Activated CD4-positive, alpha-beta T cell treated with anti-CD3 and anti-CD28 coated beads for 1 hour (primary cell): ENCODE measurements at places on chromosomes 12 and 14.
A peak's percentile ranks its signal among the peaks of the same experiment; 100 is the strongest.

GRCh38 chr14:102878970-102879460 is 43.4 kb upstream of the AMN start:
- no peak for DNase-seq

GRCh38 chr12:124025661-124026060 is 52.6 kb downstream of the ZNF664 start:
- DNase-seq, result no peak

- DNase-seq, result no peak
These were observed 15.4 kb upstream of the SMCO2 start for GRCh38 chr12:27431185-27431584.

DNA sequence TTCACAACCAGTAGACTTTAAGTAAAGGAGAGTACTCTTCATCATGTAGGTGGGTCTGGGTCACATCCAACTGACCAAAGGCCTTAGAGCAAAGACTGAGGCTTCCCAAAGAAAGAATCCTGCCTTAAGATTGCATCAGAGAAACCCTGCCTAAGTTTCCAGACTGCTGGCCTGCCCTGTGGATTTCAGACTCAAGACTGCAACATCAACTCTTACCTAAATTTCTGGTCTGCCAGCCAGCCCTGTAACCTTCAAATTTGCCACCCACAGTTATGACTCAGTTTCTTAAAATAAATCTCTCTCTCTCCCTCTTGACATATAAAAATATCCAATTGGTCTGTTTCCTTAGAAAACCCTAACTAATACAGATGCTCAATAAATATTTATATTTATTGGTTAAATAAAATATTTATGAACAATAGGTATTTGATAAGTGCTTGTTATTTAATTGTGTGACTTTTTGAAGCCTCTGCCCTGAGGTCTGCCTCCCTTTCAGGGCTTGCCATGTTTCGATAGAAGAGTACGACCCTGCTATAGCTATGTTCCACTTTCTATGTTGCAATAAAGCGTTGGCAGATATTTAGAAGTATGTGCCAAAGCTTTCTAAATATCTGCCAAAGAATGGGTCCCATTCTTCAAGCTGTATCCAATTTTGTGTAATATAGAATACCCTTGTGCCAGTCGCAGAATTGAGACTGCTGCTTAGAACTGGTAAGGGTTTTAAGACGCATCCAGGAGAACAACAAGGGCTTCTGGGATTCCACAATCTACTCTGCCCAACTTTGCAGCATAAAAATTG is 65.7 kb downstream of the TMEM30B start:
- no peak for DNase-seq

- DNase-seq, result no peak
These were observed 37.0 kb downstream of the B4GALNT3 start for GRCh38 chr12:496736-497135.

- DNase-seq, result no peak
These were observed 1.1 kb downstream of the CCDC184 start for GRCh38 chr12:48184549-48184922.

GRCh38 chr12:107468182-107468581 is 217.4 kb upstream of the PWP1 start:
- DNase-seq, result no peak

DNA sequence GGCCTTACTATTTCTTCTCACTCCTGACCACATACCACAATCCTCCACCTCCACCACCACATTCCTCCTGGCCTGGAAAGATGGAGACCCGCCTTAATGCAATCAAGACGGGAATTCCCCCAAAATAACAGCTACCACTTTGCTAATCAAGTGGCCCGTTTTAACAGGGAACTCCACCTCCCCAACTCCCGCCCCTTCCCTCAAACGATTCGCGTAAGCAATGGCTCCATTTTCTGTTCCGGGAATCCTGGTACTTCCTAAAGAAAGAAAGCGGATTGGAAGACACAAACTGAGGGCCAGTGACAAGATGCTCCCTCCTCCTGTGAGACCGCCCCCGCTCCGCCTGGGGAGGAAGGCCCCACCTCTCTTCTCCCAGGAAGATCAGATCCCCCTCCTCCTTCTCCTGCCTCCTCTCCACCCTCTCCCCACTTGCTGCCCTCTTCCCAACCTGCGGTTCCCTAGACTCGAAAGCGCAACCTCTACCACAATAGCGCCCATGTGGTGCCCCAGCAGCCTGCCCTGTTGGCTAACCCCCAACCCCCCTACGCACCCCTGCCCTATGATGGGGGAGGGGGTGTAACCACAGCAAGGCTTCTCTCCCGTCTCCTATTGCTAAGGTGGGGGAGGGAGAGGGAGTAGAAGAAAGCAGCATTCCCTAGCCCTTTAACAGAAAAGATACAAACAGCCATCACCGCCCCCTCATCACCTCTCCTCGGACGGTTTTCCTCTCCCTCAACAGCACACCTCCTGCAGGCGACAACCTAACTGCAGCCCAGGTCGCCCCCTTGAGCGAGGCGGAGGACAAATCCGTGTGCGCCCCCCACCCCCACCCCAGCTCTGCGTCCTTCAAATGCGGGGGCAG is 777 bp downstream of the ARF3 start:
- DNase-seq, result no peak

GRCh38 chr14:77059276-77059915 is 30.9 kb upstream of the IRF2BPL start:
- no peak for DNase-seq

DNA sequence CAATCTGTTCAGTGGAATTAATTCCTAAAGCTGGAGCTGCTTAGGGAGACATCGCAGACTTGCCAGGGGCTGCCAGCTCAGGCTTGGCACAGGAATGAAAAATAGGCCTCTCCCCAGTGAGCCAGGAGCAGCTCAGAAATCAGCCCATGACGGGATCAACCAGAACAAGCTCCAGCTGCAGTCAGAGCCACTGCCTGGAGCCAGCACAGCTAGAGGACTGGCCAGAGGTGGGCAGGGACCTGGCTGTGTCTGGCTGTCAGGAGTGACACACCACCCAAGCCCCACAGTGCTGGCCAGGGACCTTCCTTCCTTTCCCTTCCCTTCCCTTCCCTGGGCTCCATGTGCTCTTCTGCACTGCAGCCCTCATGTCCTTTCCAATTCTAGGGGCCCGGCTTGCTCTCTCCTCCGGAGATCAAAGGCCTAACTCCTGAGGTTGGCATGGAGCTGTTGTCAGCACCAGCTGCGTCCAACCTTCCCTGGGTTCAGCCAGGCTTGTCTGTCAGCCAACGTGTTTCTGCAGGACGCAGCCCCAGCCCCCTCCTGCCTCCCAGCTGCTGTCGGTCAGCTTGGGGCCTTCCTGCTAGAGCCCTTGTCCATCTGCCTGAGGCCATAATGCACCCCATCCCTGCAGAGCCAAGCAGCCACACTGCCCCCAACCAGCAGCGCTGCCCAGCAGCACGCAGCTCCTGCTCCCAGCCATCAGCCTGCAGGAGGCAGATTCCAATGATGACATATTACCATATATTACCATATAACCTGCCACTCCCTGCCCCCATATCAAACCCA is 149.3 kb downstream of the CALM1 start:
- no peak for DNase-seq

DNA sequence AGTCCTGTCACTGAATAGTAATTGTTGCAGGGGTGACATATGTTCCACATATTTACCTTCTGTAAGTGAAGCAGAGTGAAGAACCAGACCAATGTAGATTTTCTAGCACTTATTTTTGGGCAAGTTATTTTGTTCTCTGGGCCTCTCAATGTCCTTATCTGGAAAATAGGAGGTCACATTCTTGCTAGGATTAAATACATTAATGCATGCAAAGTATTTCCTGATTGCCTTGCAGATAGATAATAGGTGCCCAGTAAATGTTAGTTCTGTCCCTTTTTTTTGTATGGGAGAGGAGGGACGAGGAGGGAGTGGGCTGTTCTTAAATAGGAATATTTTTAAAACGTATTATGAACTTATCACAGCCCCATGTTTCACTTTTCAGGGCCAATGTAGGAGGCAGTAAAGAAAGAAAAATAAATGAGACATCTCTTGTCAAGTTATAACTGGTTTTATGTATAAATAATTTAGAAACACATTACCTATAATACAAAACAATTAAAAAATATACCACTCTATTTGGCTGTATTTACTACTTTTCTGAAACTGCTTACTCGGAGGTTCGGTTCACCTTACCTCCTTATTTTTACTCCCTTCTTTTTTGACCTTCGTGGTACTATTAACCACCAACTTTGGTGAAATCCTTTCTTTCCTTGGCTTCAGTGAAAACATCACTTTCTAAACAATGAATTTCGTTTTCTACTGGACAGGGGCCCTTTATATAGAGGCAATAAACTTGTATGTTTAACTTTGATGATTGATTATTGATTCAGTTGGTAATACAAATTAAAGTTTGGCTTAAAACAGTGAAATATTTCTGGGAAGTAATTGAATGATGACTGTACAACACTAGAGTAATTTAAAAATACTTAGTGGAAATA is 41.9 kb downstream of the DIP2B start:
- DNase-seq, result no peak

DNA sequence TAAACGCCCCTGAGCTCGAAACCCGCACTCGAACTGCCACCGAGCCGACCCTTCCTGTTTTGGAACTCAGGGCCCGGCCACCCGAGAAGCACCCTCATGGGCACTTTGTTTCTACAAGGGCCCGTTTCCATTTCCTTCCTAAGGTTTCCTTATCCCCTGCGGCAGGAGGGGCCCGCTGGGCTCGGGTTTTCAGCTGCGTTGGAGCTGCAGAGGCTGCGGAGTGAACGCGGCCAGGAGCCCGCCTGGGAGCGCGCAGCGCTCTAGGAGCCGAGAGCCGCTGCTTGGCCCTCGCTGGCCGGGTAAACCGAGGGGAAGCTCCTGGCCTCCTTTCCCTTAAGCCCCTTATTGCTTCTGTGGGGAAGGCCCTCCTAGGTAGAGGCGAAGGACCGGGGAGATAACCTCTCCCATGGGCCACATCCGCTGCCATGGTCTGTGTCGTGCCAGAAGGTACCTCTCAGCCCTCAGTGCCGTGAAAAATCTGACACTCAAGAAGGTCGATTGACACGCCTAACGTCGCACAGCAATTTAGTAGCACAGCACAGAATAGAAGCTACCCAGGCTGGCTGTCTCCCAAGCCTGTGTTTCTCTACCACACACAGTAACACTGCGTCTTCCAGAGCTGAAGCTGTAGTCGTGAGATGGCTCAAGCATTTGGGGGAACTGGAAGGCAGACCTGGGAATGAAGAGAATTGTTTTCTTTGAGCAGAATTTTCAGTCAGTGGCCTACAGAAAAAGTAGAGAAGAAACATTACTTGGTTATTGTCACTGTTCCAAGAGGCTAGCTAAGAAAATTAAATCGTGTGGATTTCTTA is 12.9 kb upstream of the CALM1 start:
- peak; percentile 41 for DNase-seq

GRCh38 chr12:125167658-125168057 is 102.4 kb downstream of the AACS start:
- no peak for DNase-seq

- no peak for DNase-seq
These were observed 43.1 kb downstream of the FRS2 start for GRCh38 chr12:69513297-69513696.

DNA sequence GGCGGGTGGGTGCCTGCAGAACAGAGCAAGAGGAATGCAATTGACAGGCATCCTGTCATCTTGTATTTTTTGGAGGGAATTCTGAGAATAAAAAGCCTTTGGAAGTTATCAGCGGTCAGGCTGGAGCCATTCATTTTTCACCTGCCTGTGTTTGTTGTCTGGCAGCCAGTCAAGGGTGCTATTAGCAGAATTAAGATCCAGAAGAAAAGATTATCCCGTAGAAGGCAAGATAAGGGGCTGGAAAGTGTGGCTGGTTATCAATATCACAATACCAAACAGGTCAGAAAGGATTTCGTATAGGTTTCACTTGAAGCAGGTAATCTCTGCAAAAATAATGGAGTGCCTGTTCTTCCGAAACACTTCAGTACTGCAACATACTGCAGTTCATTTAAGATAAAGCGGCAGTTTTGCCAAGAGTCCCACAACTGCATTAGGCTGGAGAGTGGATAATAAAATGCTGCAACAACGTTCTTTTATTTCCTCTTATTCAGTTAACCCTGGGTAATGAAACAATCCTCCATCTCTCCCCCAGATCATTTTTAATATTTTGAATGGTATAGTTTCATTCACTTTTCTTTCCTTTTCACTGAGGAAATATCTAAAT is 171.2 kb upstream of the CDKN3 start:
- no peak for DNase-seq

GRCh38 chr12:18492372-18493025 is 231.2 kb downstream of the PIK3C2G start:
- no peak for DNase-seq

DNA sequence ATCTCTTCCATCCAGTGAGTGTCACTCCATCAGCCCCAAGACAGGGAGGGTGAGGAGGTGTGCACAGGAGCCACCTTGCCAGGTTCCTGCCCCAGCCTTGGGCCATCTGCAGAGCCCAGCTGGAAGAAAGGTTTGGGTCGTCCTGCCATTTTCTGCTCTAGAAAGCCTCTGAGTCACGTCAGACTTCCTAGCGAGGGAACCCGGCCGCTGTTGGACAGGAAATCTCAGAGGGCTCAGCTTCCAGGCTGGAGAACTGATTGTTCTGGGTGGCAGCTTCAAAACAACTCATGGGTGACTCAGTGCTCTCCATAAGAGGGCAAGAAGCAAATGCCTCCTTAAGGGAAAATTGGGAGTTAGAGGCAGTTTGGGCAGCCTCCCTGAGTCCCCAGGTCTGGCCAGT is 16.6 kb downstream of the HIP1R start:
- DNase-seq, result no peak

DNA sequence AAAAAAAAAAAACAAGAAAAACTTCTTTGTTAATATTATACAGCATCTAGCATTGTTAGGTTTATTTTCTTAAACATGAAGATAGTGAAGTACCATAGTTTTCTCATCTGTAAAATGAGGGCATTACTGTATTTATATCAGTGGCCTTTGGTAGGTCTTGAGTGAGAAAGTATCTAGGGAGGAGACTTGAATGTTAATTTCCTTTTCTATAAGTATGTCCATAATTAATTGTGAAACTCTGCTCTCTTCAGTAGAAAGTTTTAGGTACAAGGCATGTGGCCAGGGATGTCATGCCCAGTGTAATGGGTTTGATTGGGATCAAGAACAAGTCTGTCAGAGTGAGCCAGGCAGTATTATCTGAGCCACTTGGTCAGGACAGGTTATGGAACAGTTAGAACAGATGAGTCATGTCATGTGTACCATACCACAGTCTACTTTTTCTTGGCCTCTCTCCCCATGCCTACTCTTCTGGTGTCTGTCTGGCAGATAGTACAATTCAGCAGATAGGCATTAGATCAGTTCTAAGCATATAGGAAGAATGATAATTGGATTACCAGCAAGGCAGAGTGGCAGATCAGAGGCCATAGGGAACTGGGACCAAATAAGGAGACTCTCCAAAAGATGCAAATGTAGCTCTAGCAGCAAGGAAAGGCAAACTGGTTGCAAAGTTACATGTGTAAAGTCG is 30.4 kb downstream of the FBXO34 start:
- DNase-seq, result no peak

DNA sequence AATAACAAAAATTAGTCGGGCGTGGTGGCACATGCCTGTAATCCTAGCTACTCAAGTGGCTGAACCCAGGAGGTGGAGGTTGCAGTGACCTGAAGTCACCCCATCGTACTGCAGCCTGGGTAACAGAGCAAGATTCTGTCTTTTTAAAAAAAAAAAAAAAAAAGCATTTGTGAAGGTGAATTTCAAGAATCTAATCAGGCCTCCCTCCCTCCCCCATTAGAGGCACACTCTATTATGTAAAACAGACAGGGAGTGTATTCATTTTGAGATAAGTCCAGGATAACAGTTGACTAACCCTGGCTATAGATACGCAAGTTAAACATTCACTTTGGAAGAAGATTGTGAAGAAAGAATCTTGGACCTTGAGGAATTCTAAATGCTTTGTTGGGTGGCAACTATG is 2.9 kb downstream of the RESF1 start:
- DNase-seq, result no peak

- DNase-seq, result no peak
These were observed 162.8 kb downstream of the SNAPC1 start for GRCh38 chr14:61925043-61925442.
